ENCODE measurements at places on chromosomes 16 and 17. TPM values are rescaled to one million over a fixed set of nuclear protein-coding genes. Genes with fewer than 3 reads are reported as not detected.
A peak's percentile ranks its signal among the peaks of the same experiment; 100 is the strongest.

CHST5 gene
- total RNA-seq, result not detected

SYT17 gene
- 2.0 TPM for total RNA-seq

CPHXL2 gene
- not detected for total RNA-seq

KRTAP16-1 gene
- total RNA-seq, result not detected

DGKE gene
- 3.1 TPM for total RNA-seq

GNAO1 gene
- 0.64 TPM for total RNA-seq

KRTAP4-5 gene
- total RNA-seq, result not detected

CIBAR2 gene
- total RNA-seq, result not detected

METTL23 gene
- 17.8 TPM for total RNA-seq

GRCh38 chr16:30076276-30076791 lies 540 bp downstream of the PPP4C start:
- peak; percentile 32 for ATAC-seq

DNA sequence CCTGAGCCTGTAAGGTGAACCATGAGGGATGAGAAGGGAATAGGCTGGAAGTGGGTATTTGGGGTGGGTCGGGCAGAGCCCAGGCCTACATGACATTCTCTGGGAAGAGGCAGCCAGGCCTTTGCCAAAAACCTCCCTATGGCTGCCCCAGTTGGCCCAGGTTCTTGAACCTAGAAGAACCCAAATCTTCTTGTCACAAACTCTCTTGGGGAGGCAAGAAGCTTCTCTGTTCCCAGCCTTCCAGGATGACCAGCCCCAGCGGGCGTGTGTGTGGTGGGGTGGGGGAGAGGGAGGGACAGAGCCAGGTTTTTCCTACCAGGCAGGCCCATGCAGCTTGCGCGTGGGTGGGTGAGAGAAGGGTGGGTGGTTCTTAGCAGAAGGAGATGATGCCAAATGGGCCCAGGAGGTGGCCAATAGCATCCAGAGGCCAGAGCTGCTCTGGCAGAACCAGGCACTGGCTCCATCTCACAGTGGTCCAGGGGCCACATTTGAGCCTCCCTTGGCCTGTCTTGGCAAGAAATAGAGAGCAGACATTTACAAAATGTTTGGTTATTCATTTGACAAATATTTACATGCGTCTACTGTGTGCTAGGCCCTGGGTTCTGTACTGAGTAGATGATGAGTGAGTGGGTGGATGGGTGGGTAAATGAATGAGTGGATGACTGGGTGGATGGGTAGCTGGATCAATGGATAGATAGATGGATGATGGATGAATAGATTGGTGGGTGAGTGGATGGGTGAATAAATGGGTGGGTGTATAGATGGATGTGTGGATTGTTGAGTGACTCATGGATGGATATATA lies 44.3 kb upstream of the PLCG2 start:
- no peak for ATAC-seq

DNA sequence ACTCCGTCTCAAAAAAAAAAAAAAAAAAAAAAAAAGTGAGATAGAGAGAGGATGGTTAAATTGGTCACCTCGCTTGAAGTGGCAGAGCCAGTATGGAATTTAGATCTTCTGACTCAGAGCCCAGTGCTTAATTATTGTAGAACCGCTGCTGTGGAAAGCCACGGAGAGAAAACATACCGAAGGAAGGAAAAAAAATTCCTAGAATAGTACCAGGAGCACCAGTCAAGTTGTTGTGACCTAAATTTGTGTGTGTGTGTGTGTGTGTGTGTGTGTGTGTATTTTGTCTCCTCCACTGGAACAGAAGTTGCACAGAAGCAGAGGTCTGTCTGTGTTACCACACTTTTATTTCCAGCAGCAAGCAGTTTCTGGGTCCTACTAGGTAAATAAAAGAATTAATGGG lies 10.6 kb upstream of the NUP85 start:
- ATAC-seq, result no peak

DNA sequence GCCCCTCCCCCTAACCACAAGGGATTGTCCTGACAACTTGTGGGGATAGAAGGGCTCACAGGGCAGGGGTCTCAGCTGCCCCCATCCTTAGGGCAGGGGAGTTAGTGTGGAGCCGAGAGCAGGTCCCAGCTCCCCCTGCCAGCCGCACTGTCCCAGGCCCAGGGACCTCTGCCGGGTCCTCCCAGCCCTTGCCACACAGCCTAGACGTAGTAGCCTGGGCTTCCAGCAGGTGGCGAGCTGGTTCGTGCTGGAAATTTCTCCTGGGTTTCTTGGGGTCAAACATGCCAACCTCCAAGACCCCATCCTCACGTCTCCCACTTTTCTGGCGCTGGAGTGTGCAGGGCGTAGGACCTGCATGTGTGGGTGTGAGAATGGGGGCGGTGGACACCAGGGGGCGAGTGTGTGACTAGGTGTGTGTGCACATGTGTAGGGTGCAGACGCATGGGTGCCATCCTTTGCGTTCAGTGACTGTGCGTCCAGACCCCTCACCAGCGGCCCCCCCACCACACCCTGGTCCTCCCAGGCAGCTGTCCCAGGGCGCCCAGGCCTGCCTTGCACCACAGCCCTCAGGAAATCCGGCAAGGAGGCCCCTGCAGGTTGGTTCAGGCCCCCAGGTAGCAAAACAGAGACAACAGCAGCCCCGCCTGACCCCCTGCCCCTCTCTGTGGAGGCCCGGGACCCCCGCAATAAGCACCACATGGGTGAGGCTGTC lies 29.5 kb downstream of the SBK1 start:
- ATAC-seq, result peak; percentile 45

DNA sequence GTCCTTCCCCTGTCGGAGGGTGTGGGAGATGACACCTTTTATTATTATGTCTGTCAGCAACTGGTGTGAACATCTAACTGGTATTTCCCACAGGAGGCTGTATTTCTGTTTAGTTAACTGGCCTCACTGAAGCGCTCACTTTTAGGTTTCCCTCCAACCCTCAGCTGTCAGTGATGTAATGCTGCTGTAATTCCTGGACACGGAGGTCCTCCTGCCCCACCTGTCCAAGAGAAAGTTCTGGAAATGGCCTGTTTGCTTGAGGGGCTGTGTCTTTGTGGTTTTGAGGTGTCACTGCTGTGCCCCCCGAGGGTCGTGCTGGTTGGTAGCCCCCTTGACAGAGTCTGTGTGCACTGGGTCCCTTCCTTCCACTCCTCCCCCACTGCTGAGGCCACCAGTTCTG lies 11.5 kb downstream of the KCNJ12 start:
- no peak for ATAC-seq

DNA sequence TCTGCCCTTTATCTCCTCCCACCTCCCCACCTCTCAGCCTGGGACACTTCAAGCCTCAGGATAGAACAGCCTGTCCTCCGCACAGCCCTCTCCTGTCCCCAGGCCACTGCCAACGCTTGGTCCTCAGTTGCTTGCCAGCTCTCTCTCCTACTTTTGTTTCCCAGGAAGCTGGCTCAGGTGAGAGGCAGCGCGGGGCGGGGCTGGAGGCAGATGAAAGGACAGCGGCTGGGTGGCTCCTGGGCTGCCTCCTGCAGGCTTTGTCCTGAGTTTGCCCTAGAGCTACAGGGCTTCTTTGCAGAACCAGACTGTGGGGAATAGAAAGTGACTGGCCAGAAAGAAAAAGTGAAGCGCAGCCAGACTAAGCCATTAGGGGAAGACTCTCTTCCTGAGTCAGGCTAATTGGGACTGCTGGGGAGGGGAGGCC lies 48.2 kb upstream of the CDC42EP4 start:
- peak; percentile 61 for ATAC-seq

- peak; percentile 2 for ATAC-seq
Measured at GRCh38 chr17:74212209-74212912, 1.0 kb upstream of the TTYH2 start.

- no peak for ATAC-seq
Measured at GRCh38 chr17:7854078-7854777, 638 bp upstream of the TMEM88 start.

DNA sequence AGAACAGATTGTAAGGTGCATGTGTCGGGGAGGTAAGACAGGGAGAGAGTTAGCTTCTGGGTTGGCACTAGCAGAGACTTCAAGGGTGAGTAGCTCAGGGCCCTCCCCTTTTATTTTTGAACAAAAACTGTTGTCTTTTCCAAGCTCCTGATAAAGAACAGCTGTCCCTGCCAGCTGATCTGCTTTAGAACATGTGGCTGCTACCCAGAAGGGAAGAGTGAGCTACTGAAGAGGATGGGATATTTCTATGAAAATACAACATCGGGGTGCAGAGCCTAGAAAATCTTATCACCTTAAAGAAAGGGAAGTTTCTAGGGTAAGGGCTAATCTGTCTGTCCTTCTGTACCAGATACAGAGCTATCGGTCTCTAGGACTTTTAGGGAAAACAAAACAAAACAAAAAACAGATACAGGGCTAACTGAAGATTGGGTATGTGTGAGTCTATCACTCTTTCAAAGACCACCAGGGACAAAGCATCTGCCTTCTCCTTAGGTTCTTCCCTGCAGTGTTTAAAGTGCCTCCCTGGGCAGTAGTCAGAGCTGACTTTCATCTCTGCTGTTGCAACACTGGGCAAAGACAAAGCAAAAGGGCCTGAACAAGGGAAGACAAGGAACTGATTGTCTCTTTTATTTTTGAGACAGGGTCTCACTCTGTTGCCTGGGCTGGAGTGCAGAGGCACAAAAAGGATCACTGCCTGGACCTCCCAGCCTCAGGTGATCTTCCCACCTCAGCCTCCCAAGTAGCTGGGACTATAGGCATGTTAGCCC lies 5.0 kb upstream of the DHRS13 start:
- no peak for ATAC-seq

GRCh38 chr17:60630352-60630751 lies 30.4 kb downstream of the PPM1D start:
- no peak for ATAC-seq

DNA sequence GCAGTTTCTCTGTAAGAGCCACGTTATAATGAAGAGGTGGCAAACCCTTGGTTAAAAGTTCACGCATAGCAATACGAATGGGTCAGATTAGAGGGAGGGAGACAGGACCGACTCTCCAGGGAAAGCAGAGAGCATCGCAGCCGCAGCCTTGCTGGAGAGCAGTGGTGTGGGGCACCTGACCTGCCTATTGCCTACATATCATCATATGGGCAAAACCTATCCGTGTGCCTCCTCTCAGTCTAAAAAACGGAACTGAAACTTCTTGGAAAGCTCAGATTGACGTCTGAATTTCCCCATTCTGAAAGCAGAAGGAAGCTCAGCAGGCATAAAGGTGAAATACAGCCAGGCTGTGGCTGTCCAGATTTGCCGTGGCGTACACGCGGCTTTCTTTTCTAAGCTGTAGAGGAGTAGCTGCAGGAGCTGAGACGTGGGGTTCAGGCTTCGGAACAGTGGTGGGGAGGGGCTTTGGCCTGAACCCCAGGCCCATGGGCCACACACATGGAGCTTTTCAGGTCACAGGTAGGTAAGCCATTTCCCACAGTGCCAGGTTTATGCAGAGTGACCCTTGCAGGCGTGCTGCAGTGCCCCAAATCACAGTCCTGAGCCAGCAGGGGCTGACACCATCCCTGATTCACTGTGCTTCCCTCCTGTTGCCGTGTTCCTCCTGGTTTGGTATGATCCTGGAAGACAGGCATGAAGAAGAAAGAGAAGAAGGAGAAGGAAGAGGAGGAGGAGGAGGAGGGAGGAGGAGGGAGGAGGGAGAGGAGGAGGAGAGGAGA lies 41.6 kb upstream of the TNRC6C start:
- ATAC-seq, result no peak

- peak; percentile 34 for ATAC-seq
Measured at GRCh38 chr17:46979147-46979863, at the start of gene RPRML. Gene RPRML, minus strand, starts transcription at chr17:46979253. Its CDS starts 246 bp downstream, at chr17:46979007.

GRCh38 chr17:18256351-18256750 lies 2.2 kb downstream of the FLII start:
- no peak for ATAC-seq

DNA sequence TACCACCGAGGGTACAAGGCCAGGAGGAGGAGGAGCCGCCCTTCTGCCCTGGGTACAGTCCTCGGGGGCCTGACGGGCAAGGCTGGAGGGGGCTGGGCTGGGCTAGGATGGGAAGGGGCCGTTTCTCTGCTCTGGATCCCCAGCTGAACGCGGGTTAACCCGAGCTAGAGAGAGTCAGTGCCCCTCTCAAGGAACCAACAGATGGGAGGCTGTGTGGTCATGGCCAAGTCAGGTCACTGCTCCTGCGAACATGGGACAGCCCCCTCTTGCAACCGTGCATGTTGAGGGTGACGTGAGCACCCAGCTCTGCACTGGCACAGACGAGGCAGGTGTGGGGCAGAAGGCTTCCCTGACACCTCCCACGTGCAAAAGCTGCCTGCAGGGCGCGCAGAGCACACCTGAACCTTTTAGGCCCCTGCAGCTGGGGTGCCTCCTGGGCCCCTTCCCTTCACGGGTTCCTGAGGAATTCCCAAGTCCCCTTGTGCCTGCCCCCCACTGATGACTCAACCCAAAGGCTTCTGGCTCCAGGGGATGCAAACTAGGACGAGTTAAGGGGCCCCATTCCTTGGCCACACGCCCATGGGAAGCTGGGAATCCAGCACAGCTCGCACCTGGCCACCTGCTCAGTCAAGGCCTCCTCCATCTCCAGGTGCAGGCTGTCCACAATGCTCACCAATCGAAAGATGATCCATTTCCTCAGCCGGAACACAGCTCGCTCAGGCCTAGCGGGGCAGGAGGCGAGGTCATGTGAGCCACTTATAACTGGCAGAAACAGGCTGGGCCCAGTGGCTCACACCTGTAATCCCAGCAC lies 6.3 kb downstream of the MYBBP1A start:
- no peak for ATAC-seq

- ATAC-seq, result no peak
Measured at GRCh38 chr17:79833110-79833450, 6.2 kb downstream of the CBX4 start.

GRCh38 chr17:29791336-29792080 lies 138.5 kb downstream of the SSH2 start:
- ATAC-seq, result no peak

DNA sequence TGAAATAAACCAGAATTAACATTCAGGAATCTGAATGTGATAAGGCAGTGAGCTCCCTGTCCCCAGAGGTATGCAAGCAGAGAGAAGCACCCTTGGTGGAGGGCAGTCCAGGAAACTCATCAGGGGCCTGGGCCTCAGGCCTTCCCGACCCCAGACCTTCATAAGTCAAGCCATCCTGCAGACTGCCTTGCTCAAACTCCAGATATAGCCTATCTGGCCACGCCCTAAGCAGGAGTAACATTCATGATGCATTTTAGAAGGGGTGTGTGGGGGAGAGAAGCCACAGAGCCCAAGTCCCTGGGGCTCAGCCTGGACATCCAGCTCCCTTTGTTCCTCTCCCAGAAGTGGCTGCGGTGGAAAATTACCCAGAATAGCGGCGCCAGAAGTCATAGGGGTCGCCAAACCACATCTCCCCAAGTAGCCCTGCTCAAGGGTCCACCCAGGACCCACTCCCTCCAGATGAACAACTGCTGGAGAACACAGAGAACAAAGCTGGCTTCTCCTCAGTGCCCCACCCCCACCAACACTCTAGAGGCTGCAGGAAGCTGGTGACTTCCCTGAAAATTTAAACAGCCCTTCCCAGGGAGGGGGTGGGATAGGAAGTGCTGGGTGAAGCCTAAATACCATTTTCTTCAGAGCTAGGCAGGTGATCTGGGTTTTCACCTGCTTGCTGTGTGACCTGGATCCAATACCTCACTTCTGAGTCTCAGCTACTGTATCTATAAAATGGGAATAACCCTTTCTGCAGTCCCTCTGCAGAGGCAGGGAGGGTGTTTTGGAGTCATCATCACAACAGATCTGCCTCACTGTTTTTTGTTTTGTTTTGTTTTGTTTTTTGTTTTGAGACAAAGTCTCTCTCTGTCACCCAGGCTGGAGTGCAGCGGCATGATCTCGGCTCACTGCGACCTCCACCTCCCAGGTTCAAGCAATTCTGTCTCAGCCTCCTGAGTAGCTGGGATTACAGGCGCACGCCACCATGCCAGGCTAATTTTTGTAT lies 1.5 kb upstream of the SREBF1 start:
- ATAC-seq, result no peak
